ENCODE measurements at places on chromosomes 6 and 20.
A peak's percentile ranks its signal among the peaks of the same experiment; 100 is the strongest.

GRCh38 chr6:17984812-17985670 lies 2.4 kb downstream of the KIF13A start:
- DNase-seq = no peak

DNA sequence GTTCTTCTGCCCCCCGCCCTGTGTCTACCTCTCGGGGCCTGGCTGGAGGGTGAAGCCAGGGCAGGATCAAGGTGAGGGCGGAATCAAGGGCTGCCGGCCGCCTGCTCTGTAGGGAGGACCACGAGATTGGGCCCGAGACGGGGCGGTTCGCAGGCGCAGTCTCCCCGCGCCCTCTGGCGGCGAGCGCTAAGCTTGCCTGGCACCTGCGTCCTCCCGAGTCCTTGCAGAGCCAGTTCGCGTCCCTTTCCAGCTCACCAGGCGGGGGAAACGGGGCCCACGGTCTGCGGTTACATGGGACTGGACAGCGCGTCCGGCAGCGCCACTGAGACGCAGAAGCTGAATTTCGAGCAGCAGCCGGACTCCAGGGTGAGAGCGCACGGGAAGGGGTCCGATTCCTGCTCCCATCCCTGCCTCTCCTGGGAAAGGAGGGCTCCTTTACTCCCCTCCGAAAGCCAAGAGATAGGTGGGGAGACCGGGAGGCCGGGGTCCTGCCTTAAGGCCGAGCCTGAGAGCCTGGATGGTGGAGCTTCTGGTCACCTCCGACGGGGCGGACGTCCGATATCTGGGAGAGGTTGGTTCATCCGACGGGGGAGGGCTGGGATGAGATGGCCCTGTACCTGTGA lies 3.6 kb upstream of the MATN4 start:
- peak; percentile 32 for DNase-seq

- DNase-seq = no peak
Measured at GRCh38 chr6:73123632-73124329, 101.5 kb downstream of the KHDC1L start.

- DNase-seq = no peak
Measured at GRCh38 chr6:107862383-107862782, 38.3 kb upstream of the SCML4 start.

GRCh38 chr20:44491635-44492395 lies 16.1 kb downstream of the TTPAL start:
- DNase-seq = no peak

- no peak for DNase-seq
Measured at GRCh38 chr6:147724454-147724853, 216.0 kb downstream of the SAMD5 start.

DNA sequence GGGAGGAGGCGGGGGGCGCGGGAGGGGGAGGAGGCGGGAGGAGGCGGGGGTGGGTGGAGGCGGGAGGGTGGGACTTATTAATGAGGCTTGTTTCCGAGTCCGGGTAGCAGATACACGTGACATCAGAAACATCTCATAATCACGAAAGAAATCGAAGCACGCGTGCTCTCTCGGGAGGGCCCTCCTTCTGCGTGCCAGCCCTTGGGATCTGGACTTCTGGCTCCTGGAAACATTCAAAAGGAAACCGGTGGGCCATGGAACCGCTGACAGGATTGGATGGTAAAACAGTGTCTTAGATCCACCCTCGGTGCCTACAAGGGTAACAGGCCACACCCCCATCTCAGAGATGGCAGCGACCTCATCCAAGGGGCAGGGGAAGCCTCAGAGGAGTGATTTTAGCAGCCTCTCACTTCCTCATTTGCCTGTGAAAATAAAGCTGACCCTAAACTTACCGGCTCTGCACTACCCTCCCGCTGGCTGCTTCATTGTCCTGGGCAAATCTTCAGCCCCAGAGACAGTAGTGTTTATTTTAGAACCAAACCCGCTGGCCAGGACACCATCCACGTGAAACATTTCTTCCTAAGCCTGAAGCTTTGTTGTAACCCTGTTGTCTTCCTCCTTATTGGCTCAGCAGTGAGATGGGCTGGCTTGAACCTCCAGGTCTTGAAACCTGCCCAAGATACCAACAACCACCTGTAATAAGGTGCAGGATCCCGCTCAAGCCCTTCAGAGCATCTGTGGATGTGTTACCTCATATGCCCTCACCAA lies 97.5 kb downstream of the PSMG4 start:
- peak; percentile 23 for DNase-seq

DNA sequence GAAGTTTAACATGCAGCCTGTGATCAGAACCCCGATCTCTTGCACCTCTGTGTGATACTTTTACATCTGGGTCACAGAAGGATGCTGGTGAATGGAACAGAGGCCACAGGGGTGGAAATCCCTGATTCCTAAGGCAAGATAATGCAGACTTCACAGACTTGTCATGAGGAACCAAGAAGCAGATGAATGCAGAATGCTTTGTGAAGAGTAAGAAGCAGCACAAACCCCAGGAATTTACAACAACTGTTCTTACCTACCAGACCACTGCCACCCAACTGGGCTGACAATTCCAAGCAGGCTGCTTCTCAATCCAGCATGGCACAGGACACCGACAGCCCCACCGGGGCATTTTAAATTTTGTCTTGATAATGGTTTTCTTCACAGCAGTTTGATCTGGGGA lies 113.2 kb upstream of the CD93 start:
- no peak for DNase-seq

DNA sequence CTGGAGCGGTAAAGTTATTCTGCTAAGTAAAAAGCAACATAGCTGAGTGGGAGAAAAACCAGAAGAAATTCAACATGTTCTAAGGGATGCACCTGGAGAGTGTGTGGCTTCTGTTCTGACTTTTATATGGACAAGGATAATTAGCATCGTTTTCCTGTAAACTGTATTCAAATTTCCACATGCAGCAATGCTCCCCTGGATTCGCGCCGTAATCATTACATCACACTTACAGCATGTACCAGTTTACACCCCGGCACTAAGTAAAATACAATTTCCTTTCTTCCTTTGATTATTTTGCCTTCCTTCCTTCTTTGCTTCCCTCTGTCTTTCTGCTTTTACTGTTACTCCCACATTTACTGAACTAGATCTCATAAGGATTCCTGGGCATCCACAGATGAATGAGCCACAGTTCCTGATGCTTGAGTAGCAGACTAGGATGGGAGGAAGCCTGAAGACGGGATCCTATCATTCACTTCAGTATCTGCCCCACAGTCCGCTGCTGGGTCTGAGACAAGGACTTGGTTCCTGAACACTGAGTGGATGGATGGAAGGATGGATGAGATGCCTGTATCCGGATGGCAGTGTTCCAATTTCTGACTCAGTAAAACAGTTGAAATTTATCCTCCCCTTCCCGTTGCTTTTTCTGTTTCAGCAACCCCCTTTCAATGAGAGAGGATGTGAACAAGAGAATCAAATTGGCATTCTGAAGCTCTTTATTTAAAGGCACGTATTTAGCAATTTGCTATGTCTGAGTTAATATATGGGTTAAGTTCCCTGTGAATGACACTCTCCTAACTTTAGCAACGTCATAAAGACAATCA lies 174.6 kb downstream of the GJA10 start:
- DNase-seq = no peak

DNA sequence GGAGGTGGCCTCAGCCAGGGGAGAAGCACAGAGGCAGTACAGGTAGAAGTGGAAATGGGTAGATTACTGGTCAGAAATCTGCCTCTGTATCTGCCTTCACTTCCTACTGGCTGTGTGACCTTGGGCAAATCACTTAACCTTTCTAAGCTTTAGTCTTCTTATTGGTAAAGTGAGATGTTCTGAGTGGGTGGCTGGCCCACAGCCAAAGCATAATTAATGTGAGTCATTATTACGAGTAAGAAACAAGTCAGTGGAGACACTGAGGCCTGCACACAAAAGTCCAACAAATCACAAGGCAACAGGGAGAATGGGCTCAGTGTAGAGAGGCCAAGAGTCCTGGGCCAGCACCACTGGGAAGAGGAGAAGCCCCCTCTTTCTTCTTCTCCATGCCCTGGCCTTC lies 39.1 kb downstream of the NRN1 start:
- no peak for DNase-seq

All from activated T-helper 1 cell treated with anti-CD3 and anti-CD28 coated beads, Interleukin-2, amount 50 U/mL, for 16 hours (primary cell).